ENCODE measurements at places on chromosomes 1 and 21. TPM values are rescaled to one million over a fixed set of nuclear protein-coding genes. Genes with fewer than 3 reads are reported as not detected.

The TPTE gene
- polyA plus RNA-seq, result not detected

- H3K27ac ChIP-seq, result no peak overlapping the region
- H3K36me3 ChIP-seq, result no peaks in the 10 kb centered on the region
- H3K4me1 ChIP-seq, result peaks cover 6% of the 10 kb centered on the region
- no peak for DNase-seq
- no peaks in the 10 kb centered on the region for H3K27me3 ChIP-seq
Measured at GRCh38 chr1:80457409-80457808, 1343.3 kb upstream of the ADGRL2 start.

The CLCNKA gene
- polyA plus RNA-seq, result not detected

- DNase-seq, result no peak
- H3K27me3 ChIP-seq, result no peaks in the 10 kb centered on the region
- no peaks in the 10 kb centered on the region for H3K36me3 ChIP-seq
- H3K4me1 ChIP-seq, result peaks cover 4% of the 10 kb centered on the region
- no peak overlapping the region for H3K4me3 ChIP-seq
- no peak overlapping the region for H3K27ac ChIP-seq
Measured at GRCh38 chr1:23376890-23377811, 7.5 kb upstream of the ZNF436 start.

DNA sequence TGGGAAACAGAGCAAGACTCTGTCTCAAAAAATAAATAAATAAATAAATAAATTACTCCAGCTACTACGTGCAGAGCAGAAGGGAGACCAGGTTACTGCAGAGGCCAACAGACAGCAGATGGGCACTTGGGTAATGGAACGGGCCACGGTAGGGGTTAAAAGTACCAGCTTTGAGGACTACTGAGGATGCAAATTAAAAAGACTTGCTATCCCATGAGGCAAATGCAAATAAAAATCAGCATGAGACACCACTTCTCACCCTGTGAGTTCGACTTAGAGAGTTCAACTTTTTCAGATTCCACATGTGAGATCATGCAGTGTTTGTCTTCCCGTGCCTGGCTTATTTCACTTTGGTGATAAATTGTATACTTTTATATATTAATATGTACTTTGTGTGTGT, 6.6 kb downstream of the SLC2A5 start:
- no peak for DNase-seq
- peaks cover 9% of the 10 kb centered on the region for H3K36me3 ChIP-seq
- H3K4me1 ChIP-seq, result peaks cover 61% of the 10 kb centered on the region
- no peaks in the 10 kb centered on the region for H3K27me3 ChIP-seq
- no peak overlapping the region for H3K4me3 ChIP-seq

The PPM1J gene
- 1.5 TPM for polyA plus RNA-seq

The SPRR3 gene
- not detected for polyA plus RNA-seq

The SRSF11 gene
- 64.8 TPM for polyA plus RNA-seq

GRCh38 chr1:46480959-46481646, 8.5 kb upstream of the DMBX1 start:
- H3K36me3 ChIP-seq, result no peaks in the 10 kb centered on the region
- no peak overlapping the region for H3K4me3 ChIP-seq
- peaks cover 55% of the 10 kb centered on the region for H3K27me3 ChIP-seq

DNA sequence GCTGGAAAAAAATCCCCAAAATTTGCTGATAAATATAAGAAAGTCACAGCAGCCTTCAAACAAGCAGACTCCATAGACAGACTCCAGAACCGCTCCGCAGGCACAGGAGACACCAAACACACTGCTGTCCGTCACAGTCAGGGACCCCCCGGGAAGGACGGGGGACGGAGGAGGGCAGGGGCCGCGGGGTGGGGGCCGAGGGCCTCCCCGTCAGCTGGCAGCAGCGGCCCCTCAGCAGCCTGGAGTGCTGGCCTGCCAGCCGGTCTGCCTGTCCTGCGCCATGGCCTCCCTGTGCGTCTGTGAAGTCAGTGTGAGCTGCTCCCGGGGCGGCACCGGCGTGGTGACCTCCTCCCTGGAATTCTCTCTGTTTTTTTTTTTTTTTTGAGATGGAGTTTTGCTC, 10.1 kb upstream of the C1orf159 start:
- H3K27ac ChIP-seq, result no peak overlapping the region
- no peaks in the 10 kb centered on the region for H3K27me3 ChIP-seq
- peaks cover 31% of the 10 kb centered on the region for H3K4me1 ChIP-seq
- no peaks in the 10 kb centered on the region for H3K36me3 ChIP-seq
- no peak for DNase-seq

DNA sequence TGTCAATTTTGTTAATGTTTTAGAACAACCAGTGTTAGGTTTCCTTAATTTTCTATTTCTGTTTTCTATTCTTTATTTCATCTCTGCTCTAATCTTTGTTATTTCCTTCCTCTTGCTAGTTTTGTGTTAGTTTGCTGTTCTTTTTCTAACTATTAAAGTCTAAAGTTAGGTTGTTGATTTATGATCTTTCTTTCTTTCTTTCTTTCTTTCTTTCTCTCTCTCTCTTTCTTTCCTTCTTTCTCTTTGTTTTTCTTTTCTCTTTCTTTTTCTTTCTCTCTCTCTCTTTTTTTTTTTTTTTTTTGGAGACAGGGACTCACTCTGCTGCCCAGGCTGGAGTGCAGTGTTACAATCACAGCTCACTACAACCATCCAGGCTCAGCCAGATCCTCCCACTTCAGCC, 17.4 kb upstream of the KLF18 start:
- no peak overlapping the region for H3K27ac ChIP-seq
- DNase-seq, result no peak
- no peak overlapping the region for H3K4me3 ChIP-seq
- no peaks in the 10 kb centered on the region for H3K4me1 ChIP-seq
- no peaks in the 10 kb centered on the region for H3K27me3 ChIP-seq

DNA sequence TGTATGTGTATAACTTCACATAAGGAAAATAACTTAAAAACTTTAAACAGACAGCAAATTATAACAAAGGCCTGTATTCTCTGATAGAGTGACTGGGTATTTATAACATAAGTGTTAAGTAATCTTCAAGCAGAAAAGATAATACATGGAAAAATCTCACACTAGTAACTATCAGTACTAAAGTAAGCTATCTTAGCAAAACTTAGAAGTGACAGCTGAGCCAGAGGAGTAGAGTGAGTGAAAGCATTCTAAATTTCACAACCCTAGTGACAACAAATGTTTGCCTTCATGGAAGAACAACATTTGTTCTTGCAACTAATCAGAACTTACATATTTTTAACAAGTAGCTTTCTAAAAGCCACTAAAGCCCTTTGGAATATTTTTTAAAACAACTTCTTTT, 74.5 kb upstream of the B3GALT2 start:
- no peaks in the 10 kb centered on the region for H3K27me3 ChIP-seq
- H3K4me1 ChIP-seq, result no peaks in the 10 kb centered on the region
- no peak overlapping the region for H3K4me3 ChIP-seq
- no peaks in the 10 kb centered on the region for H3K36me3 ChIP-seq
- no peak for DNase-seq

The C1orf94 gene
- not detected for polyA plus RNA-seq

GRCh38 chr1:209113521-209113920, 470.0 kb upstream of the CAMK1G start:
- no peak for DNase-seq
- H3K27ac ChIP-seq, result no peak overlapping the region
- no peak overlapping the region for H3K4me3 ChIP-seq
- H3K27me3 ChIP-seq, result peaks cover 6% of the 10 kb centered on the region
- H3K36me3 ChIP-seq, result no peaks in the 10 kb centered on the region

The PROK1 gene
- polyA plus RNA-seq, result not detected

- DNase-seq, result no peak
- H3K27ac ChIP-seq, result no peak overlapping the region
- H3K36me3 ChIP-seq, result peaks cover 3% of the 10 kb centered on the region
- H3K4me1 ChIP-seq, result peaks cover 40% of the 10 kb centered on the region
- no peaks in the 10 kb centered on the region for H3K27me3 ChIP-seq
- H3K4me3 ChIP-seq, result no peak overlapping the region
Measured at GRCh38 chr1:27885621-27886352, 13.4 kb downstream of the THEMIS2 start.

DNA sequence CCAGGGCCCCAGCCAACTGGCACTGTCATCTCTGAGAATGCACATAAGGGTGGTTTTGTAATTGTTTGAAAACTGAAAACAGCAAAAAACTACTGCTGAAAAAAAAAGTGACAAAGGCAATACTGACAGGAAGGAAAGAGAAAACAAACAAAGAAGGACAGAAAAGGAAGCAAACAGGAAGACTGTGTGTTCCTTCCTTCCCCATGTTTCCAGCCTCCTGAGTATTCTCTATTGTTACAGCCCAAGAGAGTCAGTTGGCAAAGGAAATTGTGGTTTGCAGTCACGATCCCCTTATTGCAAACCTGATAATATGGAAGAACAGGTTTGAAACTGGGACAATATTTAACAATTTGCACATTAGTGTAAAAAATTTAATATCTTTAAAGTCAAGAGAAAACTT, 1177.6 kb downstream of the PLA2G4A start:
- H3K27ac ChIP-seq, result no peak overlapping the region
- no peak overlapping the region for H3K4me3 ChIP-seq
- H3K36me3 ChIP-seq, result no peaks in the 10 kb centered on the region
- H3K27me3 ChIP-seq, result no peaks in the 10 kb centered on the region

GRCh38 chr1:173424782-173425407, 52.2 kb upstream of the PRDX6 start:
- H3K36me3 ChIP-seq, result no peaks in the 10 kb centered on the region
- DNase-seq, result no peak
- H3K4me3 ChIP-seq, result no peak overlapping the region
- no peak overlapping the region for H3K27ac ChIP-seq
- H3K27me3 ChIP-seq, result no peaks in the 10 kb centered on the region
- H3K4me1 ChIP-seq, result peaks cover 28% of the 10 kb centered on the region
